ENCODE measurements at places on chromosomes 7 and 10.

GRCh38 chr10:12981570-12981969 lies 19.9 kb downstream of the CCDC3 start:
- DNase-seq = no peak

GRCh38 chr10:48600645-48601505 lies 4.0 kb downstream of the ARHGAP22 start:
- no peak for DNase-seq

GRCh38 chr10:8428654-8429053 lies 374.2 kb downstream of the GATA3 start:
- no peak for DNase-seq

DNA sequence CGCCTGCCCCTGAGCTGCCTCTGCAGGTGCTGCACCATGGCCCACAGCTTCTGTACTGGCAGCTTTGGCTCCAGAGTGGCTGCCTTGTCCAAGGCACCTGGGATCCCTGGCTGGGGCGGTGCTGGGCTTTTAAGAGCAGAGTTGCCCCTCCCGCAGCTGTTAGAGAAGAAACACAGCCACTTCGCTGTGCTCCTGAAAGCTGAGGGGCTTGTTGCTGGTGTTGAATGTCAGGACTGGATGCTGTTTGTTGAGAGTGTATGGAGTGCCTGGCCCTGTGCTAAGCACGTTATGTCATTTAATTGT lies 6.2 kb downstream of the FAM241B start:
- DNase-seq = no peak

DNA sequence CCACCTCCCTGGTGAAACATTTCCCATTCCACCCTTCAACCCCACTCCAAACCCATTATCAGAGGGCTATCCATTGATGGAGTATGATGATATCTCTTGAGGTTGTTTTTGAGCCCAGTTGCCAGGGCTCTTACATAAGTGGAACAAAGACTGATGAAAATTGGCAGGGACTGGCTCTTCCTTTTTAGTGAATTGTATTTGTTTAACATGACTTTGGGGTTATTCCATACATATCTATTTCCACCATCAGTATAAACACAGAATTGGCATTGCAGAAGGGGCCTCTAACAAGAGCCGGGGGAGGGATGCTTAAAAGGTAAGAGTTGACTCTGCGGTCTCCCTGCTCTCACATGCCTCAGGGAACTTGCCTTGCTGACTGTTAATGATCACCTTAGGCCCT lies 28.9 kb downstream of the FZD1 start:
- no peak for DNase-seq

- DNase-seq = no peak
Observed at GRCh38 chr10:47024046-47024322, 112.8 kb downstream of the PTPN20 start.

DNA sequence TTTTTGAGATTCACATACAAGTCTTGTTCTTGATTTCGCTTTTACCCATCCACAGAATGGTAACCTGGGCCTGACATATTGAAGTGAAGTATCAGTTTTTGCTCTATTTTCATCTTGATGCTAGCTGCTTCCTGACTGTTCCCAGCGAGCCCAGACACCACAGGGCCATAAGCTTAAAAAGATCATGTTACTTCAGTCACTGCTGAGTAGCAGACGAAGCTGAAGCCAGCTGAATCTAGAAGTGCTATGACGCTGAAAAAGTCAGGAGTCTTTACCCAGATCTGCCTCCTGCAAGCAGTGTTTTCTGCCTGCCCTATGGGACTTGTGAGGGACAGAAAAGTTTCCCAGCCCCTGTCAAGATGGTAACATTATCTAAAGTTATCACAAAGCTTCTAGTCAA lies 2.7 kb upstream of the PRXL2A start:
- no peak for DNase-seq

DNA sequence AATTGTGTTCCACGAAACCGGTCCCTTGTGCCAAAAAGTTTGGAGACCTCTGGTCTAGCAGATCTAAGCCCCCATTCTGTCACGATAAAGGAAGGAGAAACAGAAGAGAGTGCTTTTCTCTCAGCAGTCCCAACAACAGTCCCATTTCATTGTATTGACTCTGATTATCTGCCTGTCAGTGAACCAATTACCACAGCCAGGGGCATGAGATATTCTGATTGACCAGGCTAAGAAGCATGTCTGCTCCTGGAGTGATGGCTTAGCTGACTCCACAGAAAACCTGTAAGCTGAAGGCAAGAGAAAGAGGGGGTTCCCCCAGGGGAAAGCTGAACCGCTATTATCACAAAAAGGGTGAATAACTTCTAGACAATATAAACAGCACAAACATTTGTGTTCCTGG lies 765.4 kb downstream of the SORCS1 start:
- DNase-seq = no peak

GRCh38 chr10:13633689-13634088 lies 46.9 kb downstream of the PRPF18 start:
- no peak for DNase-seq

- no peak for DNase-seq
Observed at GRCh38 chr10:3740157-3740871, 44.7 kb downstream of the KLF6 start.

GRCh38 chr7:135709508-135709907 lies 18.5 kb downstream of the SLC13A4 start:
- DNase-seq = no peak

- no peak for DNase-seq
Observed at GRCh38 chr7:83684928-83685327, 36.0 kb upstream of the SEMA3E start.

GRCh38 chr10:131860806-131861440 lies 39.9 kb upstream of the PPP2R2D start:
- no peak for DNase-seq

DNA sequence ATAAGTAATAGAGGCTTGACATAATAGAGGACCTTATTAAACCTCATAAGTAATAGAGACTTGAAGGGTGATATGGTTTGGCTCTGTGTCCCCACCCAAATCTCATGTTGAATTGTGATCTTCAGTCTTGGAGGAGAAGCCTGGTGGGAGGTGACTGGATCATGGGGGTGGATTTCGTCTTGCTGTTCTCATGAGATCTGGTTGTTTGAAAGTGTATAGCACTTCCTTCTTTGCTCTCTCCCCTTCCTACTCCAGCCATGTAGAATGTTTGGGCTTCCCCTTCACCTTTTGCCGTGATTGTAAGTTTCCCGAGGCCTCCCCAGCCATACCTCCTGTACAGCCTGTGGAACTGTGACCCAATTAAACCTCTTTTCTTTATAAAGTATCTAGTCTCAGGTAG lies 8.6 kb downstream of the KIFBP start:
- no peak for DNase-seq

GRCh38 chr7:43569424-43569823 lies 13.5 kb upstream of the STK17A start:
- no peak for DNase-seq

- no peak for DNase-seq
Observed at GRCh38 chr7:36078816-36079360, 74.2 kb upstream of the EEPD1 start.

DNA sequence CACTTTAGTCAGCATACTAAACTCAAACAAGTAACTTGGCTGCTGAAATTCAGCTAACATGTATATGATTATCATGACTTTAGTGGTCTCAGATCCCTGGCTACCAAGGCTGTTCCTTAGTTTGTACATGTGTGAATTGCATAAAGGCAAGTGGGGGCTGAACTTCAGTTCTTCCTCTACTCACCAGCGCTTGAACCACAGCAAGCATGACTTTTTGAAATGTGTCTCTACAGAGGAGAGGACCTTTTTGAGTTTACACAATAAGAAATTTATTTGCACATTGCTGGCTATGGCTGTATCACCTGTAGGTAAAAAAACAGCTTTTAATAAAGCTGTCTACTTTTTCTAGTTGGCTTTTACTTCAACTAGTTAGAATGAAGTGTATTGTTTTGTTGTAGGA lies 48.8 kb downstream of the MDFIC start:
- DNase-seq = no peak

GRCh38 chr7:159078911-159079270 lies 65.8 kb downstream of the VIPR2 start:
- no peak for DNase-seq

DNA sequence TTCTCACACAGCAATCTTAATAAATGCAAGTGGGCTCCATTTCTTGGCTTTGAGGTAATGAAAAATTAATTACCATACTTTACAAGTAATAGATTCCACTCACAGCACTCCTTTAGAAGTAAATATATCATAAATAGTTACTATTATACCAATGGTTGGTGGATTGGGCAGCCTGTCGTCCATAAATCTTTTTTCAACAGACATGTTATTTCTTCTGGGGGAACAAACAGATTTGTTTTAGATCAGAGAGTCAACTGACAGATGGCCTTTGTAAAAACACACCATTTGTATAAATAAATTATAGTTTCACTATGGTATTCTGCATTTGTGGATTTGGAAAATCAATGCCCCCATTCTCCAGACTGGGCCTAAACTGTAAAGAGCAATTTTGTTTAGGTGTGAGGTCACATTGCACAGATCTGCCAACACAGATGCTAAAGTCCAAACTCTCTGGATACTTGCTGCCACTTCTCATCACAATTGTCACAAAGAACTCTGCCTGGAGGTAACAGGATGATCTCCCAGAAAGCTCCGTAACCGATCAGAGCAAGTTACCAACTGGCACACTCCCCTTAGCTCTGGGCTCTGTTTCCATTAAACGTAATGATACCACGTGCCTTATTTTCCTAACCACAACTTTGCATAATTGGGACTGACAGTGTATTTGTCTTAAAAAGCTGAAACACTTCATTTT lies 4.5 kb upstream of the MACROH2A2 start:
- DNase-seq = no peak

DNA sequence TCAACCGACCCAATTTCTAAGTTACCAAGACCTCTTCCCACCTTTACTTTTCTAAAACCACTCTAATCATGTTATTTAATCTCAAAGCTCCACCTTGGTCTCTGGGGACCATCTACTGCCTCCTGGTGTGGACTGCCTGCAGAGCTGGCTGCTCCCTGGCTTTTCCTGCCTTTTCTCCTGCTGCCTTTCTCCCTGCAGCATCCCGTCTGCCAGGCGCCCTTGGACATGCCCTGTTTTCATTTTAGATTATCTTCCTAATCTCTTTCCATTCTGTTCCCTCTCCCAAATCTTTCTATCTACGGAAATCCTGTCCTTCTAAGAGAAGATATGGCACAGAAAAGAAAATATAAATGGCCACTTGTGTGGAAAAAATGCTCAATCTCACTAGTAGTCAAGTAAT lies 23.1 kb downstream of the TCAF1 start:
- no peak for DNase-seq

DNA sequence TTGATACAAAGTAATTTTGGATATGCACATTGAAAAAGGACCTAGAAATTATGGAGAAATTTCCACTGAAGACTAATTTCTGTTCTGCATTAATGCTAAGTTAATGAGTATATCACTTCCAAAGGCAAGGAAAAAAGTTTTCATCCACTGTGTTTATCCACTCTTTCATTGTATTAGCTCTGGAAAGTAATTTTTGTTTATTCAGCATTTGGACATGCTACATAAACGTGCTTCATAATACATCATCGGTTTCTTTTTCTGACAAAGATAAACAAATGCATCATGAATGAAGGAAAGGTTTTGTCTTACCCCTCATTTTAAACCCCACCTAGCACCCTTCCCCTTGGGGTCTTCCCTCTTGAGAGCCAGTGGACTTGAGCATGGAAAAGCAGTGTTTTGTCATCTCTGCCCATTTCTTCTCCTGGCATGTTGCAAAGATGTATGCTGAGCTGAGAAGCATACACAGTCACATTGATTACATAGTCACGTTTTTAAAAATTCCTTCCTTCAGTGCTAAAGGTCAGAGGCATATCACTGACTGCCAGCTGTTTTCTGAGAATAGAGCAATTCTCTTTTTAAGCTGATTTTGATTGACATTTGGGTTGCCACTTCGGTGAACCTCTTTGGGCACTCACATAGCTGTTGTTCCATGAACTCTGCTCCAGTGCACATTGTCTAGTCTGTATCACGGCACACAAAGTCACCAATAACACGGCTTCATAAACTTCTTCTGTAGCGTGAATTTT lies 65.9 kb upstream of the C7orf33 start:
- DNase-seq = no peak

DNA sequence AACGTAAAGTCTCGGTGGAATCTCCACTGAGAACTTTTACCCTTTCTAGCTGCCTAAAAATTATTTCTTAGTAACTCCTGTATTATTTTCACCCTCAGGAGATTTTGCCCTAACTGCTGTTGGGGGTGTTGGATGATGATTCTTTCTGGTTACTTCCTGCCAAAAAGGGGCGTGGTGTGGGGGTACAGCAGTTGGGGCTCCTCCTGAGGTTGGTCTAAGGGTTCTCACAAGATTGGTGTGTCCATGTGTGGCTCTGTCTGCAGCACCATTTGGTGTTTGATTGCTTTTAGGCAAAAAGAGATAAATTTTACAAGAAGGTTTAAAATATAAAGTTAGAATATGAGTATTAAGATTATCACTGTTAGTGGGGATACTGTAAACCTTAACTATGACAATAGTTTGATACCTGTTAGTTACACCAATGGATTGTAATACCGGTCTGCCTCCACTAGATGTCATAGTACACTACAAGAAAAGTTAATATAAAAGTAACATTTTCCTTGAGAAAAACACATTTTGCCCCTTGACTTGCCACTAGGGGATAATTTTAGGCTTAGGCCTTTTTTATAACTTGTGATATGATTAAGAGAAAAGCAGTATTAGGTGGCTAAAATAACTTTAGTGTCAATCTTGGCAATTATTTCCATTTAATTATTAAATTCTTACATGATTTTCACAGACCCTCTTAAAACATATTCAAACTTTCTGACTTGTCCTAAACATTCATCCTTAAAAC lies 928.7 kb downstream of the IPMK start:
- peak; percentile 0 for DNase-seq

DNA sequence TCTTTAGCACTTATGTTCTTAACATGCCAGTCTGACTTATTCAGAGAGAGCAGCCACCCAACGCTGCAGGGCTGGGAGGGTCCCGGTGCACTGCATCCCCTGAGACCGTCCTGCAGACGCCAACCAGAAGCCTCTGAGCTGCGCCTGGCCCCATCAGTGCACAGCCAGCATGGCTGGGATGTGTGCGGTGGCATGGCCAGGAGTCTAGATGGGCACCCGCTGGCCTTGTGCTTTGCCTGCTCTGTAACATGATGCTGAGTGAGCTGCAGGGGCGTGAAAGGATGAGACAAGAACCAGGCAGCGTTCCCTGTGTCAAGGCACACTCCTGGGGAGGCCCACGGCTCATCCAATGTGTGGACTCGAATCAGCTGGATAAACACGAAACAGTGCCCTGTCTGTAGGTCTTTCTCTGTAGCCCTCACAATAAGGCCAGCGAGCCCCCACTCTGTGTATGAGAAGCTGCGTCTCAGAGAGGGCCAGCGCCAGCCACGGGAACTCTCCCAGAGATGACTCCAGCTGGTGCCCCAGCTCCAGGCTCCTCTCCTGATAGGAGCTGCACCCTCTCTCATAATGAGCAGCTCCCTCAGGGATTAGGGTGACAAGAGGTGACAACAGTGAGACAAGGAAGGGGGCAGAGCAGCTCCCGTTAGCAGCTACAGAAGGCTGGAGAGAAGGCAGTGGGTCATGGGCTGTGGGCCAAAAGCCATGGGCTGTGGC lies 96.8 kb downstream of the TNS3 start:
- no peak for DNase-seq

Measured in NCI-H1930 (cell line).